EH (cell line): ENCODE measurements at places on chromosomes 2 and 18.

DNA sequence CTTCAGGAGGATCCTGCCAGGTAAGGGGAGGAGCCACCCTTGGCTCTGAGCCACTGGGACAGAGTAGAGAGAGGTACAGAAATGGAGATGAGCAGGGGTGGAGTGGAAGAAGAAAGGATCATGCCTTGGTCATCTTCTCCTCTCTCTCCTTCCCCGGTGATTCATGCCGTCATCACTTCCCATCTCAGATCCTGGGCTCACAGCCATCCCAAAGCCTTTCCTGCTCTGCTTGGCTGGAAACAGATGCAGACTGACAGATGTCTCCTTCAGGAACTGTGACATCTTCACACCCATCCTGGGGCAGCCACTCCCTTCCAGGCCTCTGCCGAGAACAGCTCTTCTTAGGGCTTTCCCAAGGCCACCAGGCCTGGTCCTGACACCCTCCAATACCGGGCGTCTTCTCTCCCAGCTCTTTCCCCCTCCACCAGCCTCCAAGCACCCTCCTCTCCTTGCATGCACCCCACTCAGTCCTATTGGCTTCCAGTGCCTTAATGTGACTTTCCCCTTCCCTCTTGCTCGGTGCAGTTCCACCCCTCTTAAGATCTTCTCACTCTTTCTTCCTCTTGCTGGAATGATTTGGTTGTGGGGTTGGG, 58.3 kb upstream of the TNP1 start:
- DNase-seq, result peak; percentile 85

GRCh38 chr2:219035942-219036341, 5.4 kb downstream of the CFAP65 start:
- DNase-seq, result no peak

DNA sequence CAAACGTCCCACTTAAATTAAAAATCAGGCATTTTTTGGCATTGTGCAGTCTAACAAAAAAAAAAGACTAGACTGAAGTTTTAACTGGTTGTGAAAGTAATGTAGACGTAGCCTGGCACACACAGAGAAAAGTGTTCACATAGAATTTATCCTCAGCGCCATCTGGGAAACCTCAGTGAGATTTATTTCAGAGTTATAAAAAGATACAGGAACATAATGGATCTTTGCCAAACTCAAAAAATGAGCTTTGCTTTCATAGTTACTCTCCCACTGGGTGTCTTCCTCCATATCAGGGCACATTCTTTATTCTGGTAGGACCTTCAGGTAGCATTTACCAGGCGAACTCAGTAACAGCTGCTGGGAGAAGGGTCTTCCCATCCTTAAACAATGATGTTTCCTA, 532.4 kb upstream of the SALL3 start:
- DNase-seq, result no peak

GRCh38 chr2:45595721-45596435, 15.2 kb downstream of the SRBD1 start:
- peak; percentile 92 for DNase-seq

- no peak for DNase-seq
These were observed 2.6 kb upstream of the GAREM1 start for GRCh38 chr18:32473325-32473724.
